CD4-positive, alpha-beta T cell treated with Interleukin-4 for 4 hours (primary cell): ENCODE measurements at places on chromosomes 7 and 10.

DNA sequence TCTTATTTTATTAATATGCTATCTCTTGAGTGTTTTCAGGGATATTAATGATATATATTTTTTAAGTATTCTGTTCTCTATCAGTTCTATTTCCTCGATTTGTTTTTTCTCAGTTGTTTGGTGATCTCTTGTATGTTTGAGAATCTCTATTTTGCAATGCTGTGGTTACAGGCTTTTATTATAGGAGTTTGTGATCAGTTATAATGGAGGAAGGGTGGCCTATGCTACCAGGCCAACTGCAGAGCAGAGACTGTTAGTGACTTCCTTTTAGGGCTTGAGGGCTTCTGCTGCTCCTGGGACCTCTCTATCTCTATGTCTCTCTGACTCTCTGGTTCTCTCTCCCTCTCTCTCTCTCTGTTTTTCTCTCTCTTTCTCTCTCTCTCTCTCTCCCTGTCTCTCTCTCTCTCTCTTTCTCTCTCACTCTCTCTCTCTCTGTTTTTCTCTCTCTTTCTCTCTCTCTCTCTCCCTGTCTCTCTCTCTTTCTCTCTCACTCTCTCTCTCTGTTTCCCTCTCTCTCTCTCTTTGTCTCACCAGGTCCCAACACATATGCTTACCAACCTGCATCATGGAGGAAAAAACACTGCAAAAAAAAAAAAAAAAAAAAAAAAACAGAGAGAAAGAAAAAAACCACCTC lies 69.4 kb upstream of the CAV2 start:
- DNase-seq = no peak

- no peak for DNase-seq
Observed at GRCh38 chr7:139490130-139490529, 6.7 kb upstream of the KLRG2 start.

- DNase-seq = no peak
Observed at GRCh38 chr7:156747718-156748117, 107.1 kb downstream of the RNF32 start.

DNA sequence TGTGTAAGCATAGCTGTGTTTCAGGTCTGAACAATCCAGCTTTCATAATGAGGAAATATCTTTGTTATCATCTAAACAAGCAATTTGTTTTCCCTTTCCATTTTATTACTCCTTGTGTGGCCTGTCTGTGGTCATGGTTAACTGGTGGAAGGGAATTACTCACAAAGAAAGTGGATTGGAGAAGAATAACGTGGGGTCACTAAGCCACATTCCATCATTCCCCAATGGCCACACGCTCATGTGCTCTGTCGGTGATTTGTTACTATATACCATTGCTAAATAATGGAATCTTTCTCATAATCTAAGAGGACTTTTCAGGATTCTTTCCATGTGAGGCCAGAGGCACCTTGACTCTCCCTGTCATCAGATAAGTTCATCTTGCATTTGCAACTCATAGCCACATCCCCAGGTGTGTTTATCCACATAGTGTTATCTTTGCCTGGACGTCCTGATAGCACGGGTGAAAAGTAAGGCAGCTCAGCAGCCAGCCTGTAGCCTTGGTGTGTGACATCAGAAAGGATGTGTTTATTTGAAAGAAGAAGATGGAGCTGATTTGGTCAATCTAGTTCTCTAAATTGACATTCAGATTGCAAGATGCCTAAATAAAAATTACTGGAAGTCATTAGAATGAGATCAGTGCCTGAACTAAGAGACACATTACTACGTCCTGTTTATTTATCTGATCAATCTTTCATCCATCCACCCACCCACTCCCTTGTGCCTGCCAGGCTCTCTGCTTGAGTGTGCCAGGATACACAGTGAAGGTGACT lies 128.9 kb downstream of the CELF2 start:
- DNase-seq = no peak

DNA sequence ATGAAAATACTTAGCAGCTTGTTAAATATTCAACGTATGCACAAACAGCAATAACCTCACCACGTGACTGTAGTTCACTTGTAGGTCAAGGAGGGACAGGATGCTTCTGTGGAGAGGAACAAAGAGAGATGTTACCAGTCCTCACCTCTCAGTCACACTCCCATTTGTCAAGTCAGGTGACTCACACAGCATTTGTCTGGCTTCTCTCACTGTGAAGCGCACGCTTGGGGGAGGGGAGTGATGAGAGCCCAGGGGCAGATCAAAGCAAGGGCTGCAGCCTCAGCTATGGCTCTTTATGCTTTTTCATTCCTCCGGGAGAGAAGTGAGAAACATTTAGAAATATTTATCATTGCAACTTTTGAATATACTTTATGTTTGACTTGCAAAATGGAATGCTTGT lies 2.9 kb upstream of the RBM20 start:
- DNase-seq = peak; percentile 41

DNA sequence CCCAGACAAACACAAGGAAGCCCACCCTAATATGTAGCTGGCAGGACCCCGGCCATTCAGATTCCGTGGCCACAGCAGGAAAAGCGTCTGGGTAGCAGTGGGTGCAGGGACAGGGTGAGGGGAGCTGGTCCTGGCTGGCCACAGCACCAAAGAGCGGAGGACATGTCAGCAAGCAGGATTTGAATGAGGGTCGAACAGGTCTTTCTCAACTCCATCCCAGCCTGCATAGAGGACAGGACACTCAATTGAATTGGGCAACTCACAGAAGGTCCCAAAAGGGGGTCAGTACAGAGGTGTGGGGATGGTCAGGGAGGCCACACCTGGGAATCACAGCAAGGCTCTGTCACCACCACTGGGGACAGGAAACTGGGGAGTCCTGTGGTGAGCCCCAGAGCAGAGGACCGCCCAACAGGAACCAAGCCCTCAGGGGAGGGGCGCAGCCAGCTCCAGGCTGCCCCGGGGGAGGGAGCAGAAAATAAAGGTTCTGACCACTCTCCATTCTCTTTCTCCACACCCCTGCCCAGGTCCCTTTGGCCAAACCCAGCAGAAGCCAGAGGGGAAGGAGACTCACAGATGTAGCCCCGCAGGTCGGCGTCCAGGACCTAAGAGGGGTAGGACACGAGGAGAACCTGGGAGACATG lies 108.7 kb upstream of the PPP2R2D start:
- DNase-seq = no peak
